ENCODE measurements at places on chromosomes 2 and 18.

DNA sequence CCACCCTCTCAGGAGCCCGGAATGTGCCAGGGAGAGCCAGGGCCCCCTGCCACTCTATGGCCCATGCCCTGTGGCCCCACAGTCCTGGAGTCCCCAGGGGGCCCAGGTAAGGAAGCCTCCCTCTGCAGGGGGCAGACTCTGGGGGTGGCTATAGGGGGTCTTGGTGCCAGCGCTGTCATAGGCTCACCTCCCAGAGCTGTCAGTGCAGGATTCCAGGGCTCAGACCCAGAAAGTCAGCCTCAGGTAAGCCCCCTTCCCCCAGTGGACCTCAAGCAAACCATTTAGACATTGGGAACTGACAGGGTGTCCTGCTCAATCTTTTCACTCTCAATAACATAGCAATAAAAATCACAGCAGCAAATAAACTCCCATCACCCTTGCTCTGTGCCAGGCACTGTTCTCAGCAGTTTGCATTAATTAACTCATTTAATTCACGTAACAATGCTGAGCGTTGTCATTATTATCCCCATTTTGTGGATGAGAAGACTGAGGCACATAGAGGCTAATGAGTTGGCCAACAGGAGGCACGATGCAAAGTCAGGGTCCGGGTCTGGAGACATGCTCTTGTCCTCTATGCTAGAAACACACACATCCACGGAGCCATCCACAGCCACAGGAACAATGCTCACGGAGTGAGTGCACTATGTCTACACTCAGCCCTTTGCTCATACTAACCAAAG is 79.6 kb downstream of the TNS1 start:
- DNase-seq, result no peak

DNA sequence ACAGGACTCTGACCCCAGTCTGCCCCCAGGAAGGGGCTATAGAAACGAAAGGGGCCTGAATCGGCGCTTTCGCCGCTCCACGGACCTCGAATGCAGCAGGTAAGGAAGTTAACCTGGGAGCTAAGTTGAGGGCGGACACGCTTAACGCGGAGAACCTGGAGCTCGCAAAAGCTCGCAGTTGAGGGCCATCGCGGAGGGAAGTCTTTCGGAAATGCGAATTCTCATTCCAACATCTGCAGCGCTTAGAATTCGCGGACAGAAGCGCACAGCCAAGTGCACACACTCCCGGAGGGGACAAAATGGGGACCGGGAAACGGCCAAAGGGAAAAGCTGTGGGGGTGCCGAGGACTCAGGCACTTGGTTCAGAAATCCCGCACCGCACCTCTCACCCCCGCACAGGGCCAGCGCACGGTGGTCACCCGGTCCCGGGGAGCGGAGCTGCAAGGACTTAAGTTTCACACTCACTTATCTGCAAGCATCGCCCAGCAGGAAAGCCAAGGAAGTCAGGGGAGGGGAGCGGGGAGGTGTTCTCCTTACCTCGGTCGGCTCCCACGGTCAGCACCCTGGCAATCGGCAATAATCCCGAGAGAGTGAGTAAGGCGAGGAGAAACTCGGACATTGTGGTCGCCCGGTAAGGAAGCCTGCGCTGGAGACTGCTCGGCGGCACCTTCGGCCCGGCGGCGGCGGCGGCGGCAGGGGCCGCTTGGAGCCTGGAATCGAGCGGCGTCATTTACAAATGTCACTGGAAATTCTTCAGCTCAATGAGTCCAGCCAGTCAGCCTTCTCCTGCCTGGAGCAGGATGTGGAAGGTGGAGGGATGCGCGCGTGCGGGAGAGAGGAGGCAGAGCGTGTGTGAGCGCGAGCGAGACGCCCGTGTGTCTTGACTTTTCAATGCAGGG is 456 bp downstream of the LRP1B start:
- peak; percentile 47 for DNase-seq

DNA sequence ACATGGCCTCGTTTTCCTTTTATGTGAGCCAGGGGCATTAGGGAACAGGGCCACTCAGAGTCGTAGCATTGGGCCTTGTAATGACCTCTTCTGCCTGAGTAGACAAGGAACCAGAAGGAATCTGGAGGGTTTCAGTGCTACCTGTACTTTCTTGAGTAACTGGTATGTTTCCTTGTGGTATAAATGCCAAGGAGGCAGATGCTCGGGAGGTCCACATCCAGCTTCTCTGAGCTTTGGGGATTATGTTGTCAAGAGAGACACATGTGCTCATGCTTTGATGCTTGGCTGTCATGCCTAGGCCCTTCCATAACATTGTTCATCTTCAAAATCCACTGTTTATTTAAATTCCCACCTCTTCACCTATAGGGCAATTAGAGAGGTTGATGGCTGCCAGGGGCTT is 26.3 kb downstream of the FOSL2 start:
- no peak for DNase-seq

DNA sequence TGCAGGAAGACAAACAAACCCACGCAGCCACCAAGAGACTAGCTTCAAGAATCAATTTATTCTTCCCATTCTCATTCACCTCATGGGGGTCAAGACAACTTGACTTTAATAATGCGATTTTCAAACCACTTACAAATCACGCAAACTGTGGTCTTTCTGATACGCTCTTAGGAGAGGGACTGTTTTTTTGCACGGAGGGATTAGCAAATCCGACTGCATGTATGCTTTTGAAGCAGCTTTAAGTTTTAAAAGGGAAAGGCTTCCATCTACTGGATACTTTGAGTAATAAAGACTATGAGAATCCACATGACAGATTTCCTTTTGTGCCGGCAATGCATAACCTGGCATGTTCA is 322.9 kb upstream of the KCNJ3 start:
- peak; percentile 15 for DNase-seq

DNA sequence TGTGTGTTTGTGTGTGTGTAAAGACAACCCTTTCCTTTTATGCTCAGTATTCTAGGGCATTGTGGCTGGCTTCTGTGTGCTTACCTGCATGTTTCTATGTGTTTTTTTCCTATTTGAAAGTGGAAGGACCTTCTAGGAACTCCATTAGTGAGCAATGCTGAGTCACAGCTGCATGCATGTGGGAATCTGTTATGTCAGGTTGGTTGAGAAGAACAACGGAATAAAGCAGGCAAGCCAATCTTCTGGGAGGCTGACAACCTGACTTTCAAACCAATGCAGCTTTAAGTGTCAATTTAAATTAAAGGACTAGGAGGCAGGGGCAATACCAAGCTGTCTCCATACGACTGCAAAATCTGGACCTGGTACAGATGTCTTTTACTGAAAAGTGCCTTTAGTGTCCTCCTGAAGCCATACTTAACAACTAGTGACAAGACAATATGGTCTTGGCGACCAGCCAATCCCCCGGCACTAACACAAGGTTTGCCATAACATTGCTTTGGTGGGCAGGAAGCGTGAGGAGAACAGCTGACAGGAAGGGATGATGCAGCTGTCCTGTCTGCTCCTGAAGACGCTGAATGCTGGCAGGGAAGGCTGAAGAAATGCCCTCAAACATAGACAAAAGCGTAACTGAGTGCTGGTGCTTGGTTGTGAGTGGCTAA is 514.7 kb upstream of the CDH7 start:
- DNase-seq, result no peak

DNA sequence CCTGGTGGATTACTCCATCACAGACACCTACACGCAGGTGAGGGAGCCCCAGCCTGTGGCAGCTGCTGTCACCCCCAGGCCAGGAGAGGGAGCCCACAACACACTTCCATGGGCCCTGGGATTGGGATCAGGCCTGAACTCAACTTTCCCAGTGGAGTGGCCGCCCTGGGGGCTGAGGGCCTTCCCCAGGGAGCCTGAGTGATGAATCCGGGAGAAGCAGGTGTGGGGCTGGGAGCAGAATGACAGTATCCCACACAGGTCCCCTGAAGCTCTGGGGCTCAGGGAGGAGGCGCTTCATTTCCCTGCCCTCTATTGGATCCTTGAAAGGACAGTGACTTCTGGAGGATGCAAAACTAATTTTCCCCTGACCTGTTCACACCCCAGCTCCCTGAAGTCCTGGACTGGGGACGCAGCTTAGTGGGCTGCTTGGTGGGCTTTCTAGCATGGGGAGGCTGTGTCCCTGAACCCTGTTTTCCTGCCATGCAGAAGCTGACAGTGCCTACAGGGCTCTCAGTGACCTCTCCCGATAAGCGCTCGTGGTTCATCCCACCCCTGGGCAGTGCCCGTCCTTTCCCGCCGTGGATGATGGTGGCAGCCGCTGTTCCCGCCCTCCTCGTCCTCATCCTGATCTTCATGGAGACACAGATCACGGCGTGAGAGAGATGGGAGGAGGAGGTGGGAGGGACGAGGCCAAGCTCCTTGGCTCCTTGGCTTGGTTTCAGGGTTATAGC is 11.0 kb downstream of the SLC4A3 start:
- no peak for DNase-seq

Data from iPS DF 19.7 (cell line).